Chondrocyte (in vitro differentiated cells): ENCODE measurements at places on chromosomes 6 and 20. TPM values are rescaled to one million over a fixed set of nuclear protein-coding genes. Genes with fewer than 3 reads are reported as not detected.

The ANKRD6 gene
- total RNA-seq = 22.4 to 31.3 TPM (median 28.7 TPM) in 3 replicates

The BANF2 gene
- total RNA-seq = not detected in 3 replicates

The STMND1 gene
- not detected in 3 replicates for total RNA-seq

The ZBTB46 gene
- 5.9 to 8.3 TPM (median 6.0 TPM) in 3 replicates for total RNA-seq

The CST5 gene
- not detected in 3 replicates for total RNA-seq

The BPIFA1 gene
- total RNA-seq = not detected in 3 replicates

The GJE1 gene
- not detected in 3 replicates for total RNA-seq

The BMP6 gene
- total RNA-seq = 0.49 to 0.50 TPM in 2 of 3 replicates, not detected in the other

The SUMO4 gene
- total RNA-seq = 1.1 to 2.8 TPM (median 1.5 TPM) in 3 replicates

GRCh38 chr6:134317471-134318131 lies at the start of gene SGK1:
Gene SGK1, minus strand, starts transcription at chr6:134318112. Its CDS starts 652 bp downstream, at chr6:134317460.
- DNase-seq = no peak

DNA sequence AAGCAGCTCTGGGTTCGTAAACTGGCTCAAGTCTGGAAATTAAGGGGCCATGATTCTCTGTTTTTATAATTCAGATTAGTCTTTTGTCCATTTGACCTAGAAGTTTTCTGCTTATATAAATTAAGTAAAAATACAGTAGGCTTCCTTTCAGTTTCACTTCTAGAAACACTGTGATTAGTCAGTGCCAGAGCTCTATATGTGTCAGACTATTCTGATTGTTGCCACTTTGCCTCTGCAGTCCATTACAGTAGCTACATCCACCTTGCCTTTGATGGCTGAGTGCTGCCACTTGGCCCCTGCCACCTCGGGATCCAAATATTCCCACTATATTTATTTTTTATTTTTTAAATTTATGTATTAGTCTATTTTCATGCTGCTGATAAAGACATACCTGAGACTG lies 7.9 kb downstream of the ZC2HC1B start:
- DNase-seq = no peak

DNA sequence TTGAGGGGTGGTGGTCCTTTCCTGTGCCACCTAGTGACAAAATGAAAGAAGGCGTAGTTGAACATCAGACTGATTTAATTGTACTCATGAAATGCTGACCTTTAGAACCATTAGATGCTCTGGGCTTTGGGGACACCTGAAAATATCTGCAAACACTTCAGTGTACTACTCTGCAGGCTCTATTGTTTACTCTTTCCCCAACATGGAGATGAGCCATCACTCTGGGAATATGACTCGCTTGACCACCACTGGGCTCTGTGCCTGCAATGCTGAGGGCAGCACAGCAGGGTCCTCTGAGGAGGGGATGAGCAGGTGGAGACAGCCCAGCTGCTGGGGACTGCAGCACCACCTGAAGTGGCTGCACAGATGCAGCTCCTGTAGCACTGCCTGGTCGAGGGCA lies 74.8 kb upstream of the SLC24A3 start:
- DNase-seq = no peak

GRCh38 chr6:15511248-15512125 lies 151.3 kb downstream of the DTNBP1 start:
- DNase-seq = peak; percentile 85

- DNase-seq = no peak
Measured at GRCh38 chr6:51021171-51021570, 202.5 kb downstream of the TFAP2B start.

DNA sequence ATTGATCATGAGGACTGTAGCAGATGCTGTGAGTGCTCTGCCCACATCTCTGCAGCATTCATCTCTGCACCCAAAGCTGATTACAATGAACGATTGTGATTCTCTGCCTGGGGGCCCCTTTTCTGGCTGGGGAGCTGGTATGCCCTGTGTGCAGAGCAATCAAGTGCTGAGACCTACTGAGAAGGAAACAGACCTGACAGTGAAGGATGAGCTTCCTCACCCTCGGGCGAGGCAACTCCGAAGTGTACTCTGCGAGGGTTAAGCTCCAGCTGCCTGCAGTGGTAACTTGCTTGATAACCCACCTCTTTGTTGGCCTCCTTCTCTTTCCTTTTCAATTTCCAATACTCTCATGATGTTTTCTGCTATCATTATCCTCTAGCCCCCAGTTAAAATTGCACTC lies 289.7 kb upstream of the RNF24 start:
- no peak for DNase-seq

- DNase-seq = no peak
Measured at GRCh38 chr6:137282254-137282653, 63.1 kb upstream of the IFNGR1 start.

DNA sequence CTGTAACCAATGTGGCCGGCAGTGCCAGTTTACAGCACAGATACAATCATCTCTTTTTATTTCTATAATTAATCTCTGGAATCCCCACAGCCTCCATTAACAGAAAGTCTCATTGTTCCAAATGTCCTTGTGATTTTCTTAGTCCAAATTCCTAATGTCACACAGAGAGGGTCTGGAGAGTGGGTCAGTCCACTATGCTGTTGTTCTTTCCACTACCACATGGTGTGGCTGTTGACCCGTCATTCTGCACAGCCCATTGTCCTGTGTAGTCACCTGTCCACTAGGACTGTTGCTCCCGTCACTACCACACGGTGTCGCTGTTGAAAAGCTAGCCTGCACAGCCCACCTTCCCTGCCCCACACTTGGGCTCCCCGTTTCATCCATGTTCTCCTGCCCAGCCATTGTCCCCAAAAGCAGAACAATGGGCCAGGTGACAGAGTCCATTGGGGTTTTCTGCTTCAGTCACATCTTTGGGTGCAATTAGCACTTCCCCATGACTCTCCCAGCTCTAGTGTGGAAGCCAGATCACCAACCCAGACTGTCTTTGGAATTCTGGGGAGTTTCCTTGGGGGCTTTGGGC lies 8.6 kb upstream of the LBP start:
- no peak for DNase-seq

DNA sequence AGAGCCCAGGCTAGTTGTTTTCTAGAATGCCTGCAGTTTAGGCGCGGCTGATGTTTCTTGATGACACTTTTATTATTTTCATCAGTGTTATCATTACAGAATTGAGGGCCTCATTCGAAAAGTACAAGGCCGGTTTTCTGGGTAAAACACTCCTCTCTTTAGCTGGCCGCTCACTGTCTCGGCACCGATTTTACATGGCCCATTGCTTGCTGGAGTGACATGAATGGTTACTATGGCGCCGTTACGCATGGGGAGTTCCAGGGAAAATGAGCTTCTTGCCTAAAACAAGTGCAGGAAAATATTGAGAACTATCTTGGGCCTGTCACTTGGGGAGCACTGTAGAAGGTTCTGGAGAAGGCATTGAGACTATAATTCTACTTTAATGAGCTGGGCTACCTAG lies 317.8 kb downstream of the CDH4 start:
- DNase-seq = no peak

DNA sequence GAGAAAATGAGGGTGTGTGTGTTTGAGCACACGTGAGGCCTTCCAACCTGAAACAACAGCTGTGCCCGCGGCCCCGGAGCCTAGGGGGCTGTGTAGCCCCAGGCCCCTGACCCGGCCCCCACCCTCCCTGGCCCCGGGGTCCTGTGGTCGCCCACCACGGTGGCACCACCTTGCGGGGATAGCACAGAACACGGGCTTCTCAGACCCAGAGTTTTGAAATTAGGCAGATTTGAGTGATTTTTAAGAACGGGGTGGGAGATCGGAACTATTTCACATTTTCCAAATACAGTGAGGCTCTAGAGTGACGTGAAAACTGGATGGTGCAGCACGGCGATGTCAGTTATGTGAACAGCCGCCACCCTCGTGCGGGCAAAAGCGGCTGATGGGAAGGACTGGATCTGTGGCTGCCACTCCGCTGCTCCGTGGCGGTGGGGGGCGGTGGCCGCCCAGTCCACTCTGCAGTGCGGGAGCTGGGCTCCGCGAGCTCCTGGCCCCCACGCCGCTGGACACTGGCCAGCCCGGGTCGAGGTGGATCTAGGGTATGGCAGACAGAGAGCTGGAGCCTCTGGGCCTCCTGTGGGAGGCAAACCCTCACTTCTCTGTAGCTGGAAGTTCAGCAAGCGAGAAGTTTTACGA lies 17.3 kb upstream of the BHLHE23 start:
- peak; percentile 87 for DNase-seq

DNA sequence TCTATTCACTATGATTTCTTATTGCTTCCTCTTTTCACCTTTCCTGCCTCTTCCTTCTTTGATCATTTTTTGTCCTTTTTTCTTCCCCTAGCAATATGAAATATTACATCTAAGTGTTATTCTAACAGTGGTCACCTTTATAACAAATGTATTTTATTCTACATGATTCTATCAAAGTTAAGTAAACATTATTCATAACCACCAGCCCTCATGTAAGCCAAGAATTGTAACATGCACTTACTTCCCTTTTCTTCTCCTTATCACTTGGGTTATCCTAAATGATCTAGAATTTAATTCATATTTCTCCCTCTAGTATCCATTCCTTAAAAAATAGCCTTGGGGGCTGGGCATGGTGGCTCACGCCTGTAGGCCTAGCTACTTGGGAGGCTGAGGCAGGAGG lies 88.3 kb upstream of the SLC22A23 start:
- no peak for DNase-seq

DNA sequence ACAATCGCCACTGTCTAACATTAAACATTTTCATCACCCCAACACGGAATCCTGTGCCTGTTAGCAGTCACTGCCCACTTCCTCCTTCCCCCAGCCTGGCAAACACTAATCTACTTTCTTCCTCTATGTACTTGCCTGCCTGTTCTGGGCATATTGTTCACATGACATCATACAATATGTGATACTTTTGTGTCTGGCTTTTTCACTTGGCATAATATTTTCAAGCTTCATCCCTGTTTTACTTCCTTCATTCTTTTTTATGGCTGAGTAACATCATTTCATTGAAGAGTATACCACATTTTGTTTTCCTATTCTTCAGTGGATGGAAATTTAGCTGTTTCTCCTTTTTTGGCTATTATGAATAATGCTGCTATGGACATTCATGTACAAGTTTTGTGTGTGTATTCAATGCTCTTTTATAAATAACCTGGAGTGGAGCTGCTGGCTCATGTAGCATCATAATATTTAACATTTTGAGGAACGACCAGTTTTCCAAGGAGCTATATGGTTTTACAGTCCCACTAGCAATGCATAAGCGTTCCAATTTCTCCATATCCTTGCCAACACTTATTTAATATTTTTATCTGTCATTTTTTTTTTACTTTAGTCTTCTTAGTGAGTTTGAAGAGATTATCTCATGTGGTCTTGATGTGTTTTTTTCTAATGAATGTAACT lies 360.1 kb downstream of the HDGFL1 start:
- DNase-seq = no peak

DNA sequence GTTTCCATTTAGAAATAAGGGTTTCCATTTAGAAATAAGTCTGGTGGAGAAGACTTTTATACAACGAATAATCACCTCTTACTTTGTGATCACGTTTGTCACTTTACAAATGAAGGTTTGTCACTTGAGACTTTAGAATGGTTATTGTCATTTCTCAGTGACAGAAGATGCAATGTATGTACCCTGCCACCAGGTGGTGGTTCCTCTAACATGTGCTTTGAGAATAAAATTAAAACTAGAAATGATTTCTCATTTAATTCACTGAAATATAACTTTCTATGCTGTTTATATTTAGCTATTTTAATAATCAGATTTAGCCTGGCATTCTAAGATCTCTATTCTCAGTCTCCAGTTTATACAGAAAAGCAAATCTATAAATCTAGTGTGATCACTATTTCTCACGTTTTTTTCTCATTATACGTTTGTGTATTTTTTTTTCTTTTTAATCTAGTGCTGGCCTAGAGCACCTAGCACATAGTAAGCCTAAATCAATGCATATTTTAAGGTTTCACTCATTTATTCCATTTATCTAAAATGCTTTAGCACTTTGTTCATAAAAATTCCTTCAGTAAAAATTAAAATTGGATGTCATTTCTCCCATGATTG lies 57.4 kb upstream of the TFAP2D start:
- DNase-seq = no peak

GRCh38 chr6:43174263-43175112 lies 3.4 kb downstream of the SRF start:
- peak; percentile 98 for DNase-seq

DNA sequence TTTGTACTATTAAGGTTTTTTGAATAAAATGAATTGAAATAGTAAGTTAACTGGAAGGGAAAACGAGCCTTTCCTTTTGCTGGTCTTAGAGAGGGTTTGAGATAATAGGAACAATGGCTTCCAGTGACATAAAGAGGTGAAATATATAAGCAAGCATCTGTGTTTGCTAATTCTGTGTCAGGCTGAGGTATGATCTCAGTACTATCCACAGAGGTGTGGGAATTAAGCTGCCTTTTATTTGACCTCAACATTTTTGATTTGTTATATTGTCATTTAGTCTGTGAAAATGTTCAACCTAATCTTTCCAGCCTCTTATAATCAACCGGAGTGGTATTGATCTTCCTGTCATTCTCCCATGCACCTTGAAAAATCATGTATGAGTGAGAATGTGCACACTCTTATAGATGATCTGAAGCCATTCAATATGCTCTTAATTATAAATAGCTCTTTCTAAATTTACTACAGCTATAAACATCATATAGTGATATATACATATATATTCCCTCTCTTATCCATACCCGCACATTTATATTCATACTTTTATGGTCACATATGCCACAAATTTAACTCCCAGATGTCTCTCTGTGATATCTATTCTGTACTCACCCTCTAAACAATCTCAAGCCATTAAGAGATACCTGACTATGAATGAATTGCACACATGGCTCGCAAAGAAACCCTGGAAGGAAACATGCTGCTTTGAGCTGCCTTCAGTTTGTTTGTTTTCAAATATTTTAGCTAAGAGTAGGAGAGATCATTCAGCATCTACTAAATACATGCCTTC lies 754.7 kb upstream of the NRSN1 start:
- no peak for DNase-seq

- DNase-seq = no peak
Measured at GRCh38 chr6:125718109-125718508, 31.3 kb upstream of the HEY2 start.
